ENCODE measurements at places on chromosomes 16 and 17.
A peak's percentile ranks its signal among the peaks of the same experiment; 100 is the strongest.

- no peak for DNase-seq
Measured at GRCh38 chr16:56950881-56951771, 10.6 kb upstream of the CETP start.

DNA sequence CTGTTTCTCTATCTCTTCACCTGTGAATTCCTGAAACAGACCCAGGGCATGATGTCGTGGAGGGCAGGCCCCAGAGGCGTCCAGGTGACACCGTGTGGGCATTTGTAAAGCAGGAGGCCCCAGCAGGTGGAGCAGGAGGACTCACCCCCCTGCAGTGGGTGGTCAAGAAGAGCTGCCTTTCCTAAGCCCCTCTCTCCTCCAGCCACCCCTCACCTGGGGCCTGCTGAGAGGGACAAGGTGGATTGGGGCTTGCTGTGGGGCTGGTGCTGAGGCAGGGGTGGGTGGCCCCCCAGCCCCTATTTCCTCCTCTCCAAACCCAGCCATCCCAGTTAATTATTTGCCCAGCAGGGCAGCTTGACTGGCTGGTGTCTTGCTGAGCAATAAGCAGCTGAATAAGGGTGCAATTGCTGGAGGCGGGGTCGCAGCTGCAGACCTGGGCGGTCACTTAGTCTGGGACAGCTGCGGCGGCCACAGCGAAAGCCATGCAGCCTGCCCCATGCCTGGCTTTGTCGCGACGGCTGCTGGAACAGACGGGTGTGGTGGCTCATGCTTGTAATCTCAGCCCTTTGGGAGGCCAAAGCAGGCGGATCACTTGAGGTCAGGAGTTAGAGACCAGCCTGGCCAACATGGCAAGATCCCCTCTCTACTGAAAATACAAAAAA, 56.4 kb downstream of the JPH3 start:
- DNase-seq = no peak

DNA sequence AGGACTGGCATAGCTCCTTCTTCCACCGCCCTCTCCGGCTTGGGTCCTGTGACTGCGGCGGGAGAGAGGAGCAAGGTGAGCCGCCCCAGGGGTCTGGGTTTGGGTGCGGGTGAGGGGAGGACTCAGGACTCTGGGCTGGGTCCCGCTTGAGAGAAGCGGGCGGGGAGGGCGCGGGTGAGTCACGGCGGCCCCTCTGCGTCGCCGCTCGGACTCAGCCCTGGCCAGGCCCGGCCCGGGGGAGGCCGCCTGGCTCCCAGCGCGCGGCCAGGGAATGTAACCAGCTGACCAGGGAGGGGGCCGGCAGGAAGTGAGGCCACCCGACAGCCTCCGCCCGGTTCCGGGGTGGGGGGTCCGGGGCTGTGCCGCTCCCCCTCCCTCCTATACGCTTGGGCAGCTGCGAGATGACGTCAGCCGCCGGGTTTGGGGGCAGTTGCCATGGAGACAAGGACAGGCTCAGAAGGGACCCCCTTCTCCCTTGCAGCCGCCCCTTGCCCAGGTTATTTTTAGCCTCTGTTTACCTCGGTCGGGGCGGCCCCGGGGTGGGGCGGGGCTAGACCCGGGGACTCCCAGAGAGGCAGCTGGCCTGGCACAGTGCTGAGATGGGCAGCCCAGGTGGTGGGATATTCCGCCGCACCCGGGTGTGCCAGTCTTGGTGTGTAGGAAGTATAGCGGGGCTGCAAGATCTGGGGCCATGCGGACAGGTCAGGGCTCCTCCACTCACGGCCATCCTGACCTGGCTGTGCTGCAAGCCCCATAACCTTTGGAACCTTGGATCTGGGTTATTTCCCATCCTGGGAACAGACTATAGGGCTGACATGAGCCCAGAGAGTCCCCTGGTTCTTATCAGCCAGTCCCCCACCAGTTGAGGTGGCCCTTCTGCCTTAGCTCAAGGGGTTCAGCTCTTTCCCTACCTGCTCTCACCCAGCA, 1.6 kb downstream of the RIPOR1 start:
- DNase-seq = no peak

GRCh38 chr17:19370493-19370960, 7.8 kb upstream of the MAPK7 start:
- no peak for DNase-seq

DNA sequence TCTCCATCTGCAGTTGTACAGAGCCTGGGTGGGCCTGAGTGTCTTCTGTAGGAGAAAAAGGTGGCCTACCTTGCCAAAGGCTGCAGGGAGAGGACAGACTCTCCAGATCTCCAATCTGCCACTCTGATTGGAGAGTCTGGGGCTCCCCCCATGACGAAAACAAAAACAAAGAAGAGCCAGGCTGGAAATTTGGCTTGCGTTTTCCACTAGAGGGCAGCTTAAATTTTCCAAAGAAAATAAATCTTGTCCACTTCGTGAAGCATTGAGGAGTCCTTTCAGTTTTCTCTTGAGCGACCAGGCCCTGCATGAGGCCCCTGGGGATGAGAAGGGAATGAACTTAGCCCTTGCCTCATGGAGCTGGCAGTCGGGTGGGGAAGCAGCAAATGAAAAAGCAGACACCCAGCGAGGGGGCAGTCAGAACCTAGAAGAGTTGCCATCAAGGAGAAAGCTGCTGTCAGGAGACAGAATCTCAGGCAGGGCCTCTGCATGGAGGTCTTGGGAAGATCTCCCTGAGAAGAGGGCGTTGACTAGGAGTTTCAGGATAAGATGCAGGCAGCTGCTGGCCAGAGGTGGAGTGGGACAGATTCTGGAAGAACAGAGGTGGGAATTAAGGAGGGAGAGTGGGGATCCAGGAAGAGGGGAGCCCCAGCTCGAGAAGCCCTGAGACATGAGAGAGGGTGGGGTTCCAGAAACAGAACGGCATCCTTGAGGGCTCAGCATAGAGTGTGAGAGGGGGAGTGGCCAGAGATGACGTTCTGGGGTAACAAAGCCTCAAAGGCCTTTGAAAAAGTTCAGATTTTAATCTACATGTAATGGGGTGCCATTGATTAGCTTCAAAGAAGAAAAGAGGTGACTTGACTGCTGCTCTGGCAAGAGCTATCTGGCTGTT, 8.4 kb upstream of the SHCBP1 start:
- no peak for DNase-seq

- no peak for DNase-seq
Measured at GRCh38 chr16:54344646-54345630, 58.4 kb upstream of the IRX3 start.

DNA sequence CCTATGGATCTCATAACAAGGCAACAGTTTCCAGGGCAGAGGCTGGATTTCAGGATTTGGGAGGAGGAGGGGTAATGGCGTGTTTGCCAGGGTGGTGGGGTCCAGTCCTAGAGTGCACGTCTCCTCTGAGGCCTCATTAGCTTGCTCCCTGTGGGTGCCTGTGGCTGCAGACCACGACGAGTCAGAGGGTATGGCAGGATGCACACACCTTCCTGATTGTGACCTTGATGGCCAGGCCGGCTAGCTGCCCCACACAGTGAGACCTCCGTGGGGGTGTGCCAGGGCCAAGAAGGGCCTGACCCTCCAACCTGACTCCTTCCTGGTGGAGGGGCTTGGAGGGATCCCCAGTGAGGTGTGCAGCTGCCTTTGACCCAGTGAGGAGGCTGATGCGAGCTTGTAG, 4.0 kb upstream of the SMTNL2 start:
- DNase-seq = no peak

DNA sequence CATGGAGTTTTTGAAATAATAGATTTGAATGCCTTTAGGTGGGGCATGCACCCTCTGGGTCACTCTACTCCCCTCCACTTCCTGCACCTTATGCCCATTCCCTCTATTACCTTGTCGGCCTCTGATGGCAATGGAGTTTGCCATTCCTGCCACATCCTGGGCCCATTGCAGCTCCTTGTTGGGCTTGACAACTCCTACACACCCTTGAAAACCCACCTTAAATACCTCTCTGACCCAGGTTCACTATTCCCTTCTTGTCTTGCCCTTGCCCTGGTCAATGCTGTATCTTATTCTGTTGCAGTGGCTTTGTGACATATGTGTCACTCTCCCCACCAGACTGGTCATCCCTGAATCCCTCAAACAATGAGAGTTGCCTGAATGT, 2.4 kb downstream of the CCR7 start:
- DNase-seq = no peak

- no peak for DNase-seq
Measured at GRCh38 chr17:8954339-8954738, 11.2 kb downstream of the PIK3R5 start.

DNA sequence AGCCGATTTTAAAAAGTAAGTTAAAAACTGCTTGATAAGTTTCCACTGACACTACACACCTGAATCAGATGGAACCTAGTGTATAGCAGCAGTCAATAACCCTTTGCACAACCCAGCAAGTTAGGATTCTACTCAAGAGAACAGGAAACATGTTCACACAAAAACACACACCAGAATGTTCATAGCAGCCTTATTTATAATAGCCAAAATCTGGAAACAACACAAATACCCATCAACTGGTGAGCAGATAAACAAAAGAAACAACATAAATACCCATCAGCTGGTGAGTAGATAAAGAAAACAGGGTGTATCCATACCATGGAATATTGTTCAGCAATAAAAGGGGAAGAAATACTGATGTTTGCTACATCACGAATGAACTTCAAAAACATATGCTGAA, 2.7 kb upstream of the CDH11 start:
- no peak for DNase-seq

- DNase-seq = no peak
Measured at GRCh38 chr16:64872101-64872500, 249.8 kb downstream of the CDH11 start.

- DNase-seq = no peak
Measured at GRCh38 chr16:13503960-13504635, 415.9 kb upstream of the ERCC4 start.

DNA sequence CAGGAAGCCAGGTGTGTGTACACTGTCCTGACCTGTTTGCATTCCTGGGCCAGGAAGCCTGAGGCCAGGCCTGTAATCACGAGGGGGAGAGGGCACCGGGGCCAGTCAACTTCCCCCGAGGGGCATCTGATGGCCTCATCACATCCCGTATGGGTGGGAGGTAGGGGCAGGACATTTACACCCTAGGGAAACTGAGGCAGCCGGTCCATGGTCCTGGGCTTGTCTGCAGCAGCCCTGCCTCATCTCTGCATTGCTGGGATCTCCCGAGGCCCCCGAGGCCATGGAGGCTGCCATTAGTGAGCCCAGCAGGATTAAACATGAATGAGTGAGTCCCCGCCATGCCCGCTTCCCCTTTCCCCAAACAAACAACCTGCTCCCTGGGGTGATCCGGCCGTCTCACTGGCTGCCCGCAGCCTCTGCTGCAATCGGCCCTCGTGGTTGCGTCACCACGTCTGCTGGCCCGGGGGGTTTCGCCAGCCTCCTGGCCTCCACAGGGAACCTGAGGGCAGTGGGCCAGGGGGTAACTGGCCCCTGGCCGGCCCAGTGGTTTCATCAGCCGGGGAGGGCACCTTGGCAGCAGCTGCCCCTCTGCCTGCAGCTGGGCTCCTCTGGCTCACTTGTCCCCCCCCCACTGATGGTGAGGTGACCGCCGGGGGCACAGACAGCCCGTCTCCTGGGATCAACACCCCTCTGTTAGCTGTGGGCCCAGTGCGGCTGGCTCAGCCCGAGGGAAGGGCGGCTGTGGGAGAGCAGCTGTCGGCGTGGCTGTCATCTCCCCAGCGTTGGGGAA, 88.3 kb upstream of the GSE1 start:
- no peak for DNase-seq

DNA sequence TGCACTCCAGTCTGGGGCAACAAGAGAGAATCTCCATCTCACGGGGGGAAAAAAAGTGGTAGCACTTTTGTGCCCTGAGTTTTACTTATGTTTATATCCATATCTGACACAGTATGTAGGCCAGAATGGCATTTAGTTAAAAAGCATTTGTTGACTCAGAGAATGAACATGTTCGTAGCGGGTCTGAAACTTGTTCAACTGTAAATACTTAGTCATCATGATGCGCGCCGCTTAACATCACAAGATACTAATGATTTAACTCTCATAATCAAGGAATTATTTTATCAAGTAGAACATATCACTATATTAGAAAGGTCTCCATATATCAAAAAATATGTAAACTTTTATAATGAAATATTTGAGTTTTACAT, 55.3 kb upstream of the ITGA2B start:
- no peak for DNase-seq

- no peak for DNase-seq
Measured at GRCh38 chr16:908526-909155, 62.1 kb downstream of the LMF1 start.

- DNase-seq = no peak
Measured at GRCh38 chr16:8718851-8719680, 44.6 kb downstream of the ABAT start.

DNA sequence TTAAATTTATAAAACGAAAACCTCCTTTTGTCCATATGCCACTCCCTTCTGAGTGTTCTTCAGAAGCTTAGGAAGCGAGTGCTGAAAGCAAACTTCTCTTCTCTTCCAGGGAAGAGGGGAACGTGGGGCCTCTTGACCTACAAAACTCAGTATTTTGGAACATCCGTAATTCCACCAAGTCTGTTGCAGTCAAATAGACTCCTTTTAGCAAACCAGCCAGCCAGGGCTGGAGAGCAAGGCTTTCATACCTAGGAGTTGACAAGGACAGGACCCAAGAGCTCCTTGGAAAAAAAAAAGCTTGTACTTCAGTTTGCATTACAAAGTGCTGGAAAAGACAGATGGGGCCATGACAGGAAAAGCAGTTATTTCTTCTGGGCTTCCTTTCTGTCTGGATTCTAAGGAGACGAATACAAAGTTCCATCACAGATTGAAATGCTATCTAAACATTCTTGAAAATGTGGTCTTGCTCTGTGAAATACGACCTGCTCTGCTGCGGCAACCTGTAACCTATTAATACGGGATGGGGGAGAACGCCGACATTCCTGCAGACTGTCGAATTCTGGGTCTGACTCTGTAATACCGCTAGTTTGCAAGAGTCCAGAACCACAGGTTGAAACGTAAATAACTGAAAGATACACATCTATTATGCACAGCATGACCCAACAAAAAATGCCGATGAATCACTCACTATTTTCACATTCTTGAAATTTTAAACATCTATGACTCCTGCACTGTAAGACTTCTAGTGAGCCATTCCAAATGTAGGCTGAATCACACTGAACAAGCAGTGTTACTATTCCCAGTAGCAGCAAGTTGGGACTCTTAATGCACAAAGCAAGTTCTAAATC, 20.6 kb downstream of the VPS53 start:
- peak; percentile 81 for DNase-seq

DNA sequence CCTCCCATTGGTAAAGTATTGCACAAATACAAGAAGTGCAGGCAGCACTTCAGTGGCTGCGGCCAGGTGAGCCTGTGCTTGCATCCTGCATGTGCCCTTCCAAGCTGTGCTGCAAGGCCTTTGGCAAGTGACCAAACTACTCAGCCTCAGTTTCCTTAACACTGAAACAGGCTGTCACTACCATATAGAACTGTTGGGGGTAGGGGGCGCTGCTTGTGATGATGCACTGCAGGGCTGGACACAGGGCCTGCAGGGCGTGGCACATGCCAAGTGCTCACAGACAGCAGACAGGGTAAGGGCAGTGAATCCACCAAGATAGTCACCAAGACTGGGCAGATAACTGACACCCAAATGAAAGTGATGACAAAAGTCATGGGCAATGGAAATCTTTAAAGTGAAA, 65.6 kb upstream of the SREBF1 start:
- no peak for DNase-seq
